Activated T-helper 1 cell treated with anti-CD3 and anti-CD28 coated beads, Interleukin-12 subunit alpha, Interleukin-12 subunit beta, Interleukin-2, Interleukin-4 antibody, amounts not matched to agents 30 ng/mL and 10 ng/mL and 1 ng/mL, durations not matched to agents 14 hours and 24 hours and 36 hours (primary cell): ENCODE measurements at places on chromosomes 7 and 10. TPM values are rescaled to one million over a fixed set of nuclear protein-coding genes. Genes with fewer than 3 reads are reported as not detected.

HEPACAM2 gene
- total RNA-seq = not detected in 2 replicates

GPR85 gene
- not detected in 2 replicates for total RNA-seq

COL13A1 gene
- total RNA-seq = not detected in 2 replicates

BTBD16 gene
- total RNA-seq = not detected in 2 replicates

STAG3 gene
- 25.0 and 30.6 TPM in 2 replicates for total RNA-seq

LRRD1 gene
- total RNA-seq = not detected in 2 replicates

TMEM178B gene
- total RNA-seq = 2.5 and 3.7 TPM in 2 replicates

TAS2R5 gene
- total RNA-seq = 0.67 and 0.98 TPM in 2 replicates

- no peak for DNase-seq
These were observed 326.6 kb downstream of the PHF14 start for GRCh38 chr7:11300241-11300640.

DNA sequence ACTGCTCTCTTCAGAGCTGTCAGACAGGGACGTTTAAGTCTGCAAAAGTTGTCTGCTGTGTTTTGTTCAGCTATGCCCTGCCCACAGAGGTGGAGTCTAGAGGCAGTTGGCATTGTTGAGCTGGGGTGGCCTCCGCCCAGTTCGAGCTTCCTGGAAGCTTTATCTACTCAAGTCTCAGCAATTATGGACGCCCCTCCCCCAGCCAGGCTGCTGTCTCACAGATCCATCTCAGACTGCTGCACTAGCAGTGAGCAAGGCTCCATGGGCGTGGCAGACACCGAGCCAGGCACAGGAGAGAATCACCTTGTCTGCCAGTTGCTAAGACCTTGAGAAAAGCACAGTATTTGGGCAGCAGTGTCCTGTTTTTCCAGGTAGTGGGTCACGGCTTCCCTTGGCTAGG, 98.1 kb downstream of the SDHAF3 start:
- no peak for DNase-seq

- DNase-seq = no peak
These were observed 72.8 kb downstream of the PODXL start for GRCh38 chr7:131483586-131483985.

DNA sequence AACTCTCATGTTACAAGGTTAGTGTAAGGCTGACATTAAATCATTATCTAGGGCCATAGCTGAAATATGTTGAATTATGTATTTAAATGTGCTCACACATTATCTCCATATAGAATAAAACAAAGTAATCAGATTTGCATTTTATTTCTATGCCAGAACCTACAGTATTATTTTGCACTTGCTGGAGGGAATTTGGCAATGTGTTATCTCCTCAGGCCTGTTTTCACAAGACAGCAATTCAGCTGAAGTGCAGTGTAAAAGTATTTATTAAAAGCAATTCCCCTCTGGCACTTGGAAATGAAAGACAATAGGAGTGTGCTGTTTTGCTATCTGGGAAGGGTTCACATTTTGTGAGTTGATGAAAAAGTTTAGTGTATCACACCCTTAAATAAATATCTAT, 276.3 kb downstream of the DNAJB9 start:
- no peak for DNase-seq

GRCh38 chr7:98266840-98267239, 14.6 kb upstream of the BRI3 start:
- DNase-seq = no peak

DNA sequence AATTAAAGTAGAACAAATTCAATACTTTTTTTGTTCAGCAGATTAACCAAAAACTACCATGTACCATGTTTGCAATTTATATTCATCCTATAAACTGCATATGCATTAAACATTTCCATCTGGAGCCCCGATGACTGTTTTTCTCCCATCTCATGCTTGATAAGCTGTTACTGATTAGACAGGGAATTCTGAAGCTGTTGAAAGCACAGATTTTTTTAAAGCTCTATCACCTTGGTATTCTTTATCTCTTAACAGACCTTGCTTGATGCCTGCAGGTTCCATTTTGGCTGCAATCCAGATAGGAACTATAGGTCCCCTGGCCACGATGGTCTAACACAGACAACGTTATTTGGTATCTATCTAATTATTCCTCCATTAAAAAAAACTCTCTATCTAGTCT, 961.7 kb downstream of the CNTNAP2 start:
- DNase-seq = no peak

GRCh38 chr10:89122433-89123051, 84.6 kb downstream of the CH25H start:
- no peak for DNase-seq

DNA sequence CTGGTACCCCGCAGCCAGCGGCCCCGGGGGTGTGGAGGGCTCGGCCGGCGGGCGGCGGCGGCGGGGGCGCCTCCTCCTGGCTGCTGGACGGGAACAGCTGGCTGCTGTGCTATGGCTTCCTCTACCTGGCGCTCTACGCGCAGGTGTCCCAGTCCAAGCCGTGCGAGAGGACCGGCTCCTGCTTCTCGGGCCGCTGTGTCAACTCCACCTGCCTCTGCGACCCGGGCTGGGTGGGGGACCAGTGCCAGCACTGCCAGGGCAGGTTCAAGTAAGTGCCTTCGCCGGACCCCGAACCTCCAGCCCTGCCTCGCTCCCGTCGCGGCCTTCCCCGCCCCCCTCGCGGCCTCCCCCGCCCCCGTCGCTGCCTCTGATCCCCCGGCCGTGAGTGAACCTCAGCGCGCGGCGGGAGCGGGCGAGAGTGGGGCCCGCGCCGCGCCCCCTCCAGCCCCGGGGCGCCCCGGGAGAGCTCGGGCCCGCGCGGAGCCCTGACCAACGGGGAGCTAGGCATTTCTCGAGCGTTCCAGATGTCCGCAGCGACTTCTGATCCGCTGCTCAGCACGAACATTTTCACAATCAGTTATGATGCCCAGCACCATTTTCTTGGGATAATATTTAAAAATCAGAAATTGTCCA, 727 bp downstream of the ATRNL1 start:
- DNase-seq = no peak

DNA sequence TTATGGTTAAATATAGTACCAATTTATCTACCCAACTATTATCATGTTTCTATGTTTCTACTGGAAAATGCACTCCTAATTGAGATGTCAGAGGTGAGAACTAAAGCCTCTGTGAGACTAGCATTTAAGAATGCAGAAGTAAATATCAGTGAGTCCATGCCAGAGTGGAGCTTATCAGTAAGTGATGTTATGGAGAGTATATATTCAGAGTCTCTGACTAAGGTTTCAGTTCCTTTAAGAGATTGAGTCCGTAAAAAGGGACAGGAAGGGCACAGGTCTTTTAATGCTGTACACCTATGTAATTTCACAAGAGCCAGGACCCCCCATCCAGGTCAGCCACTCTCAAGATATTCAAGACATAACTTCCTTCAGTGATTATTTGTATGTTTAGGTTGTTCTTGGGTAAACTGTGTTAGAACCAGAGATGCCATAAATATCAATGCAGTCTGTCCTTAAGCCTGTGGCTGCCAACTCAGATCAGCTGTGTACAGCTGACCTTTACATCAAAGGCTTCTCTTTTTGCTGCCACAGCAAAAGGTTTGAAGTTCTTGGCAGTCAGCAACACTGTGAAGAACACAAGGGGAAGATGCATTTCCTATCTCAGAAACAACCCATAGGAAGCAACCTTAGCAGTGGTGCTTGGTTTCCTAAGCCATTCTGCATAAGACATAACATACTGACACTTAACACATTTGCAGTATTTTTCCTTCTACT, 244.8 kb downstream of the BICC1 start:
- no peak for DNase-seq

- no peak for DNase-seq
These were observed 81.3 kb upstream of the CXCL12 start for GRCh38 chr10:44466236-44466635.

DNA sequence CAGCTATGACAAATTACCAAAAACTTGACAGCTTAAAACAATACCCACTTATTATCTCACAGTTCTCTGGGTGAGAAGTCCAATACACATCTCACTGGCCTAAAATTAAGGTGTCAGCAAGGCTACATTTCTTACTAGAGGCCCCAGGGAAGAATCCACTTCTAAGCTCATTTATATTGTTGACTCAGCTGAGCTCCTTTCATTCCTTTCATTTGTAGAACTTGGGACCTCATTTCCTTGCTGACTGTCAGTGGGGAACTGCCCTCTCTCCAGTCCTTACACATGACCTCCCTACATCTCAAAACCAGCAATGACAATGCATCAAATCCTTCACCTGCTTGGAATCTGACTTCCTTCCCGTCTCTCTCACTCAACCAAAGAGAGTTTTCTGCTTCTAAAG, 240.3 kb downstream of the IPMK start:
- DNase-seq = no peak

- DNase-seq = no peak
These were observed 117.7 kb downstream of the CCNY start for GRCh38 chr10:35453855-35454532.

DNA sequence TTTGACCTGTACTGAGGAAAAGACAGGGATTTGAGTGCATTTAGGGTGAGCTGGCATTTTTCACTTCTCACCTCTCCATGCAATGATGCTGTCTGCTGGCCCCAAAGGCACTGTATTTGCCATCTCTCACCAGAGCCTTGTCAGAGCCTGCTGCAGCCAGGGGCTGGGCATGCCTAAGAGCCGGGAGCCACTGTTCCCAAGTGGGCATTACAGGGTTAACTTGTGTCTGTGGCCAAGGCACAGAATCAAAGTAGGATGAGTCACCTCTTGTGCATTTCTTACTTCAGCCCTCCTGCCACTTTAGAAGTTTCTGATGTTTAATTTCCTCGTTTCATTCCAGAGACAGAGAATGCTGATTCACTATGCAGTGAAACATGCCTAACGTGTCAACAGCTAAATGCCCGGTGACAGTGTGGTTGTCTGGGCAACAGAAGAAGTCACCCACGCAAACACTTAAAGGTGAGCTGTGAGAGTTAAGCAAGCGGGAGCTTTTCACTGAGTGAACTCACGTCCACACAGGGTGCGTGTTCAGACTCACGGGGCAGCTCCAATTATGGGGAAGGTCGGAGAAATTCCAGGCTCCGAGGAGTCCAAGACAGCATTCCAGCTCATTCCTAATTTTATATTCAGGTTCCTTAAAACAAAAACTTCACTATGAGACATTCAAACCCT, 57.1 kb upstream of the IGFBP3 start:
- DNase-seq = no peak

GRCh38 chr10:11658801-11659368, 47.4 kb upstream of the USP6NL start:
- DNase-seq = no peak

- no peak for DNase-seq
These were observed 85.6 kb downstream of the CHST15 start for GRCh38 chr10:124007773-124008145.

DNA sequence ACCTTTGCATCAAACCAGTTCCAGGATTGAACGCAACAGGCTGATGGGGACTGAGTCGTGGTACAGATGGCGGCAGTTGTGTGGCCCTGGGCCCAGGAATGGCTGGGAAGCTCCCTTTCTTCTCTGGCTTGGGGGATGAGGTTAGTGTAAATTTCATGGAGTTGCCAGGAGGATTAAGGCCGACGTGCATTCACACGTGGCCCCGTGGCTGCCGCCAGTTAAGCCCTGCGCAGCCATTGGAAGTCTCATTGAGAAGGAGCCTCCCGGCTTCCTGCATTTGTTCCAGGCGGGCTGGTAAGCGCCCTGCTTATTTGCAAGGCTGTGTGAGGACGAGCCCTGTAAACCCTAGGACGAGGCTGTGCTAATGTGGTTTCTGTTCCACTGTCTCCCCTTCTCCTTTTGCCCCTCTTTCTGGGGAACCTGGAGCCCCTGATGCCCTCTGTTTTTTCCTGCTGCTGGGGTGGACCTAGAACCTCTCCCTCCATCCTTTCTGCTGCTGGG, 174.7 kb upstream of the TNRC18 start:
- no peak for DNase-seq

- no peak for DNase-seq
These were observed 68.3 kb upstream of the RAB11FIP2 start for GRCh38 chr10:118114992-118115391.

DNA sequence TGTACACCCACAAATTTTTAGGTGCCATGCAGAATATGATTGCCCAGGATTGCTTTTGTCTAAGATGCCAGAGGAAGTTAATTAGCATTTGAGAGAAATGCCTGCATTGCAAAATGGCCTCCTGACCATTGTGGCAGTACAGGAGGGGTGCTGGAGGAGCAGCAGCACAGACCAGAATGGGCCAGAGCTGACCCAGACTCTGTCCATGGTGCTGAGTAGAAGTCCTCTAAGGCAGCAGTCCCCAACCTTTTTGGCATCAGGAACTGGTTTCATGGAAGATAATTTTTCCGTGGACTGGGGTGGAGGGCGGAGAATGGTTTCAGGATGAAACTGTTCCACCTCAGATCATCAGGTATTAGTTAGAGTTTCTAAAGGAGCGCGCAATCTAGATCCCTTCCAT, 217.8 kb upstream of the AGK start:
- DNase-seq = no peak

- DNase-seq = no peak
These were observed 178.7 kb upstream of the PODXL start for GRCh38 chr7:131735101-131735500.

DNA sequence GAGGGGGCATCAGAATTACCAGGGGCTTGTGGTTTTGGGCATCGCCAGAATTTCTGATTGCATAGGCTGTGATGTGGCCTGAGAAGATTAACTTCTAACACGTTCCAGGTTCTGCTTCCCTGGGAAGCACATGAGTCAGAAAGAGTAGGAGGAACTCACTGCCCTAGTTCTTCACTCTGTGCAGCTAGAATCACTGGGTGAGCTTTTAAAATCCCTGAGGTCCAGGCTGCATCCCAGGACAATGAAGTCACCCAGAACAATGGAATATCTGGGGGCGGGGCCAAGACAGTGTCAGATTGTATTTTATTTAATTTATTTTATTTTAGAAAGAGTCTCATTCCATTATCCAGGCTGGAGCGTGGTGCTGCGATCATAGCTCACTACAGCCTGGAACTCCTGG, 636.5 kb downstream of the CALN1 start:
- no peak for DNase-seq

DNA sequence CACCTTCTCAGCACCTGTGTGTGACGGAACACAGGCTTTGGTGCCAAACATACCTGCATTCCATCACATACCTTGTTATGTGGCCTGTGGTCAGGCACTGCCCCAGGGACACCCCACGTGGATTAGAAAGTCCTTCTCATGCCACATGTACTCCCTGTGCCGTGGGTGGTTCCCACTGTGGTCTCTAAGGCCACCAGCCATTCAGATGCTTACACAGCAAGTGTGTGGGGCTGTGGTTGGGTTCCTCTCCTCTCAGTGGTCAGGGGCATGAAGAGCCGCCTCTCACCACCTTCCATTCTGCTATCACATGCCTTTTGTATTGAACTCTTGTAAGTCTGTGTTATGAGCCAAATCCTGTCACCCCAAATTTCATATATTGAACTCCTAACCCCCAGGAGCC, 85.1 kb upstream of the IGFBP3 start:
- no peak for DNase-seq
